ENCODE measurements at places on chromosomes 3 and 15. TPM values are rescaled to one million over a fixed set of nuclear protein-coding genes. Genes with fewer than 3 reads are reported as not detected.

GRCh38 chr3:104385421-104385820 is 981.3 kb upstream of the ALCAM start:
- no peak for DNase-seq

DNA sequence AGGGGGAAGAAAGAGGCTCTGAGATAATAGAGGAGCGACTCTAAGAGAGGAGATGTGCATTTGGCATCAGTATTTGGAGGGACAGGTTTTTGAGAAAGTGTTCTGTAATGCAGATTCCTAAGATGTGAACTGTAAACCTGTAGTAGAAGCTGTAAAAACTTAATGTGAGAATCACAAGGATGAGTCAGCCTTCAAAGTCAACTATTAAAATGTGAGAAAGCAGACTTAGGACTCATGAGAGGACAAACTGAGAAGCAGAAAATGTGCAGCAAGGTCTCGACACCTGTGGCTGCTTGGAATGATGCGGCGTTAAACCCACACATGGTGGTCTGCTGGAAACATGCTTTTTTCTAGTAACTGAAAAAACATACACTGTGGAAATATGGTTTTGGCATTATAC is 36.0 kb downstream of the USP13 start:
- no peak for DNase-seq

DNA sequence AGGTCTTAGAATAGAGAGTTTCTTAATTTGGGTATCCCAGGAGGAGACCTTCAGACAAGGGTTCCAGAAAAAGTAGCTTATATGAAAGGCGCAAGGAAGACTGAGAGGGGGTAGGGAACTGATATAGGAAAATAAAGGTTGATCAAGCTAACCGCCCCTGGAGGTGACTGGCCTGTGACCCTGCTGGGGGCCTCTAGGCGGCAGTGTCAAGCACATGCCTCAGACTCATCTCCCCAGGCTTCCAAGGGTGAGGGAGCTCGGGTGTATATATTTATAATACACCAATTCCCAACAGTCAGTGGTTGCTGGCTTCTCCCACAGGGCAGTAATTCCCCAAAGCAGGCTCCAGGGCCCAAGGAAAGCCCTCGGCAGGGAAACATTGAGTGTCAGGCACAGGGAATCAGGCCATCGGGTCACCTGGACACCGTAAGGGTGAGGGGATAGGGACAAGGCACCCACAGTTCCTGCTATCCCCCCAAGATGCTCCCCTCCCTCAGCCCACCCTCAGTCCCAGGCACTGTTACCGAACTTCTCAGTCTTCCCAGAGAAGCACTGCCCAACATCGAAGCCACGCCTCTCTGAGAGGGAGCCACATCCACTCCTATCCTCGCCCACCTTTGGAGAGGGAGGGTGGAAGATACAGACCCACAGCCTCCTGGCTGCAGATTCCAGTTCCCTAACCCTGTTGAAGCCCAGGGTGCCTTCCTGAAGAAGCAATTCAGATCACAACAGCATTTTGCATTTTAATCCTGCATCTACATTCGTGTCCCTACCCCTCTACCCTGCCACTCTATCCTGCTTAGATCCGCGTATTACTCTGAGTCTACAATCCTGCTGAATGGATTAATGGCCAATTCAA is 19.5 kb upstream of the CAV3 start:
- DNase-seq = no peak

DNA sequence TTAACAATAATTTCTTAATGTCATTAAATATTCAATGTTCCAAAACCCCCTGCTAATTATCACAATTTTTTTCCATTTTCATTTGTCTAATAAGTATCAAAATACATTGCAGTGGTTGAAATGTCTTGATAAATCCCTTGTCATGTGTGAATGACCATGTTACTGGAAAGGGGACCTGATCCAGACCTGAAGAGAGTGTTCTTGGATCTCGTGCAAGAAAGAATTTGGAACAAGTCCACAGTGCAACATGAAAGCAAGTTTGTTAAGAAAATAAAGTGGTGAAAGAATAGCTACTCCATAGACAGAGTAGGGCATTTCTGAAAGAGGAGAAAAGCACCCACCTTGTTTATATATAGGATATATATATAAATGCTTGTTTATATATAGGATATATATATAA is 10.4 kb upstream of the SELENOK start:
- no peak for DNase-seq

DNA sequence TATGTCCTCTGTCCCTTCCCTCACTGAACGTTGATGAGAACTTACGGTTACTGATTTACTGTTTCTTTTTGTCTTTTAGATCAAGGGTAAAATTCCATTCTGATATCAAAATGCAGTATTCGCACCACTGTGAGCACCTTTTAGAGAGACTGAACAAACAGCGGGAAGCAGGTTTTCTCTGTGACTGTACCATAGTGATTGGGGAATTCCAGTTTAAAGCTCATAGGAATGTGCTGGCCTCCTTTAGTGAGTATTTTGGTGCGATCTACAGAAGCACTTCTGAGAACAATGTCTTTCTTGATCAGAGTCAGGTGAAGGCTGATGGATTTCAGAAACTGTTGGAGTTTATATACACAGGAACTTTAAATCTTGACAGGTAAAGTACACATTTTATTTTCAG is 990 bp downstream of the MYNN start:
- DNase-seq = no peak

- no peak for DNase-seq
Measured at GRCh38 chr15:27851858-27852210, 247.3 kb downstream of the OCA2 start.

GRCh38 chr3:142693136-142693853 is 30.5 kb upstream of the TRPC1 start:
- no peak for DNase-seq

GRCh38 chr3:179046497-179047353 is 24.9 kb downstream of the ZMAT3 start:
- DNase-seq = no peak

DNA sequence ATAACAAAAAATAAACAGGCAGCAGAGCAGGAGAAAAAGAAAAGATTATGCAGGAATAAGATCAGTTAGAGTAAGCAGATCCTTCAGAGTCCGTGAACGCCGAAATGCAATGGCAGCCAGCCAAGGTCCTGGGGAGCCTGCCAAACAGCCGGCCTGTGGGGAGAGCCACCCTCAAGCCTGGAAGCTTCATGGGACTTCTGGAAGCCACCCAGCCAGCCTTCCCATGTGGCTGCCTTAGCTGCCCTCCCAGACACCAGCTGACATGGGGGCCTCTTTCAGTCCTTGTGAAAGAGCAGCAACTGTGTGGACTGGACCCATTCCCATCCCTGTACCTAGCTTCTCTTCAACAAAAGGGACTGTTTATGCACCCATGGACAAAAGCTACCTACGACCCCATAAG is 64.9 kb upstream of the RAD18 start:
- DNase-seq = no peak

DNA sequence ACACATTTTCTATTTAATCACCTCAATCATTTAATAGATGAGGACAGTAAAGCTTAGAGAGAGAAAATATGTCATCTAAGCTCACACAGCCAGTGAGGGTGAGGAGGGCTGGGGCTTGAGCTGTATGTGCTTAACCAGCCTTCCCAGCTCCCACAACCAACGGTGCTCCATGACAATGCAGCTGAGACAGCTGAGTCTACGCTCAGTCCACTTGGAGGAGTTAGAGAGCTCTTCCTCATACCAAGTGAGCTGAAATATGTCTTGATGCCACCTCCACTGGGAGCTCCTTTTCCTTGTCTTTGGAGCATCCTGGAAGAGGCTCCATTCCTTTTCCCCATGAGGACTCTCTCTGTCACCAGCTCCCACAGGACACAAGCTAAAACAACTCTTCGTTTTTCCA is 9.3 kb downstream of the HOMER2 start:
- no peak for DNase-seq

DNA sequence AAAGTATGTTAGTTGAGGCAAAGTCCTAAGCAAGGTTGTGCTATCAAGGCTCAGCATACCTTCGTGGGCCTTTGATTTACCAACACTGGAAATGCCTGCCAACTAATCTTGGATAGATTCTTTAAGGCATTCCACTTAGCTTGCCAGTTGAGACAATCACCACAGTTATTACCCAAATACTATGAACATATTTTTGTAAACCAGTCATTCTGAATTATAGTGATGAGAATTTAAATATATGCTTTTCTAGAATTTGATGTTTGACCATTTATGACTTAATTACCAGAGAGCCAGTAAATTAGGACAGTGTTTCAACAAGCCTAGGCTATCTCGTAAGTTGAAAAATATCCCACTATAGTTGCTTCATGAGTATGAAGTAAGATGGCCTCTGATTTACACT is 15.5 kb downstream of the TRIM59 start:
- DNase-seq = no peak

- no peak for DNase-seq
Measured at GRCh38 chr3:94171954-94172353, 109.1 kb downstream of the NSUN3 start.

GRCh38 chr15:67720556-67721175 is 104.6 kb upstream of the SKOR1 start:
- DNase-seq = no peak

DNA sequence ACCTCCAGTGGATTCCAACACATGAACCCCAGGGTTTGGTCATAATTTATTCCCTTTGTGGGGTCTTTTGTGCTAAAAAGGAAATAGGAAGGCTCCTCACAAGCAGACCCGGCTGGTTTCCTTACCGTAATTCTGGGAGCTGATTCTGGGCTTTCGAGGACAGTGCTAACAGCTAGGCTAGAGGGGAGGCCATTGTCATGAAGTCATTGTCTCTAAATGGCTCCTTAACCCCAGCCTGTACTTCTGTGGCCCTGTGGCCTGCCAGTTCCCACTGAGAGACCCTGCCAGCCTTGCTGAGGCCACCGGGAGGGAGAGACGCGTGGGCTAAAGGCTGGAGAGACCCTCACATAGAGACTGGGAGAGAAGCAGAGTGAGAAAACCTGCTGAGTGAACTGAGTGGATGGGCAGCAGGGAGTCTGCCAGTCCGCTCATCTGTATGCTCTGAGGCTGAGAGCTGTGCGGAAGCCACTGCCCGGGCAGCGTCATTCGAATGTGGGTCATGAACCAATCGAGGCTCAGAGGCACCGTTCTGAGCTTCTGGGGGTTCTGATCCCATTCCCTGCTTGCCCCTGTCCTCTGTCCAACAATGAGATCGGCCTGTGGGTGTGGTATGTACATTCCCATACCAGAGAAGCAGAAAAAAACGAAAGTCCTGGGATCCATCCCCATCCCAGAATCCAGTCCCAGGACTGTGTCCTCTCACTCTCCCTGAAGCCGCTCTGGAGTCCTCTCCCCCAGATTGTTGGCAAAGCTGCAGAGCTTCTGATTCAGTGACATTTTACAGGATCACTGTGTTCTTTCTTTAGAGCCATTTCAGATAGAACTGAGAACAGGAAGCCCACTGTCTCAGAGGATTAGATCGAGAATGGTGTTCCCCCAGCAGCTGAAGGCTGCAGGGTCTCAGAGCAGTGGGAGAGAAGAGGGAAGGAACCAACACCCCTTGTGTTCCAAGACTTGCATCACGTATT is 21.3 kb upstream of the DGKG start:
- no peak for DNase-seq

GRCh38 chr3:79067734-79068133 is 700.1 kb downstream of the ROBO1 start:
- no peak for DNase-seq

- DNase-seq = no peak
Measured at GRCh38 chr3:71997066-71997653, 212.2 kb upstream of the PROK2 start.

GRCh38 chr15:86483936-86484335 is 404.3 kb downstream of the AGBL1 start:
- DNase-seq = no peak

DNA sequence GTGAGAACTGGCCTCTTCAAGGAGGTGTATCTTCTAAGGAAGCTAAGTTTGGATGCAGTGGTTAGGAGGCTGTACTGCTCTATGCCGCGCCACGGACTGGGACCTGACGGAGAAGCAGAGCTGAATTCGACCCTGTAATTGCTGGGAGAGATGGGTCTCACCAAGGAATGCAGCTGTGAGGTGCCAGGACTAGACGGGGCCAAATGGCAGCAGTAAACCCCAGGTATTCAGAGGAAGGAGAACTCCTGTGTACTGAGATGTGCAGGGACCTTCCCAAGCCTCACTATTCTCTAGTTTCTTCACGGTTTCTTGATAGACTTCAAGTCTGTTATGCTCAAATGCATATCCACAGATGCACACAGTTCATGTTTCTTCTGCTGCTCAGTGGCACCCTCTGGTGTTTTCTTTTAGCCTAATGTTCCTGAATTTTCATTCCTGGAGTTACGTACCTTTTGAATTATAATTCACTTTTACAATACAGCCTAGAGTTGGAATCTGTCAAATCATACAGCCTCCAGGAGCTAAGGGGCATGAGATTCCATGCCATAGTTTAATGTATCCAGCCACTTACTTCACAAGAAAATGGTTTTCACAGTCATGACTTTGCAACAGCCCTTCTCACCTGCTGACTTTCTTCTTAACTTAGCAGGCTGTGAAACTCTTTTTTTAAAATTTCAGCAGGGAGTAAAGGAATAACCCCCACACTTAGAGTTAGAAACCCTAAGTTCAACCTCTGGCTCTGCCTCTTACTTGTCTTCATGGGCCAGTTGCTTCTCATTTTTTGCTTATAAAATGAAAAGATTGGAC is 61.8 kb downstream of the GLDN start:
- no peak for DNase-seq

The TTLL13 gene
- total RNA-seq = 0.49 TPM

The KBTBD13 gene
- total RNA-seq = not detected

The KCNH8 gene
- total RNA-seq = not detected

The TUSC7 gene
- not detected for total RNA-seq

The GASK1A gene
- not detected for total RNA-seq

The PPM1M gene
- total RNA-seq = 52.3 TPM

The SUCNR1 gene
- not detected for total RNA-seq
